Activated CD4-positive, alpha-beta T cell treated with anti-CD3 and anti-CD28 coated beads, Interleukin-10, Interleukin-2, amounts not matched to agents 100 ng/mL and 50 ng/mL, durations not matched to agents 16 hours and 8 hours (primary cell): ENCODE measurements at places on chromosomes 16 and 17.
A peak's percentile ranks its signal among the peaks of the same experiment; 100 is the strongest.

GRCh38 chr16:78761427-78761826, 662.0 kb downstream of the WWOX start:
- DNase-seq, result peak; percentile 42

DNA sequence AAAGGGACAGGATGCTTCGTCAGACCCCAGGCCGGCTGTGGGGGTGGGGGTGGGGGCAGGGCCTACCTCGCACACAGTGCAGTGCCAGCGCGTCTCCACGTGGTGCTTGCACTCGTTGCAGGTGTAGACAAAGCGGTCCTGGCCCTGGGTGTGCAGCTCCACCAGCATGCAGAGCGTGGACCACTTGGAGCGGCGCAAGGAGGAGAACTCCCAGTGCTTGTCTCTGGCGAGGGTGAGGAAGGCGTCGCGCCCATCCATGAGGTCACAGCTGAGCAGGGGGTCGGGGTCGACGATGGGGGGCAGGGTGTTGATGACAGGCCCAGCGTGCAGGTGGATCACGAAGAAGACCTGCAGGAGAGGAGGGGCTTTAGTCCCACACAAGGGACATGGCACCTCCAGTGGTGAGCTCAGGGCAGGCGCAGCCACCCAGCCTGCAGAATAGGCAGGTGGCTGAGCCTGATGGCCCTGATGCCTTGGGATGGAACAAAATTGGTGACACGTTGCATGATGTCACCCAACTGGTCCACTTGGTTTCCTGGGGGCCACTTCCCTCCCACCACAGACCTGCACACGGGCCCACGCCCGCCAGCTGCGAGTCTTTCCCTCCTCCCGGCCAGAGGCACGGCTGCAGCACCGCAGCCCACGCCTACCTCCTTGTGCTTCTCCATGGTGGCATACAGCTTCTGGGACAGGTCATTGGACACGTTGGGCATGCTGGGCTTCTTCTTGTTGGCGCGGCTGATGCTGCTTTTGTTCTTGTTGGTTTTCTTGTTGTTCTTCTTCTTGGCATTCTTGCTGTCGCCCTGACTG, 14.0 kb upstream of the TRAP1 start:
- no peak for DNase-seq

DNA sequence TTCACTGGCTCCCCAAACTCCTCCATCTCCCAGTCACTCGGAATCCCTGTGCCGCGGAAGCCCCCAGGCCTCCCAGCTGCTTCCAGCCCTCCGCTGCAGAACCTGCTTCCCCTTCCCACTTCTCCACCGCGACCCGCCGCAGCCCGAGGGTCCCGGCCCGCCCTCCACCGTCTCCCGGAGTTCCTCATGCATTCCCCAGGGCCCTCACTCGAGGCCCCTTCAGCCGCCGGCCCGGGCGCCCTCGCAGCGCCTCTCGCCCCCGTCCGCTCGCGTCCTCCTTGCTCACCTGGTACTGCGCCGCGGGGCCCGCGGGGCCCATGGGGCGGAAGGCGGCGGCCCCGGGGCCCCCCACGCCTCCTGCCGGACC, 329 bp downstream of the SMARCD2 start:
- DNase-seq, result no peak

DNA sequence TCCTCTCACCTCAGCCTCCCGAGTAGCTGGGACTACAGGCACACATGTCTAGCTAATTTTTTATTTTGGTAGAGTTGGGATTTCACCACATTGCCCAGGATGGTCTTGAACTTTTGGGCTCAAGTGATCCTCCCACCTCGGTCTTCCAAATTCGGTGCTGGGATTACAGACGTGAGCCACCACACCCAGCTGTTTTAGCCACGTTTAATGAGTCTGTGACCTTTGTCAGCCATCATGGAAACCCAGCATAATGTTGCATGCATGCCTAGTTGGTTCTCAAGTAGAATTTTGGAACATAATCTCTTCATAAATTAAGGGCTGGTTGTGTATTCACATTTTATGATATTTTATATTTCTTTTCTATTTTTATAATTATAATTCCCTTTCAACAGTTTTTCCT, 42.0 kb downstream of the GOSR1 start:
- no peak for DNase-seq

- DNase-seq, result peak; percentile 26
These were observed 6.4 kb upstream of the LGALS3BP start for GRCh38 chr17:78986048-78986648.

- peak; percentile 38 for DNase-seq
These were observed 32.4 kb downstream of the SMARCE1 start for GRCh38 chr17:40615068-40615840.

GRCh38 chr17:72977771-72978417, 114.6 kb downstream of the SLC39A11 start:
- no peak for DNase-seq

- no peak for DNase-seq
These were observed 103.9 kb upstream of the SEC14L1 start for GRCh38 chr17:77036841-77037381.

- no peak for DNase-seq
These were observed 16.7 kb downstream of the CCR7 start for GRCh38 chr17:40548491-40548981.

GRCh38 chr16:73510852-73511251, 462.9 kb upstream of the ZFHX3 start:
- DNase-seq, result no peak

GRCh38 chr16:22397464-22397863, 23.0 kb upstream of the CDR2 start:
- DNase-seq, result no peak

DNA sequence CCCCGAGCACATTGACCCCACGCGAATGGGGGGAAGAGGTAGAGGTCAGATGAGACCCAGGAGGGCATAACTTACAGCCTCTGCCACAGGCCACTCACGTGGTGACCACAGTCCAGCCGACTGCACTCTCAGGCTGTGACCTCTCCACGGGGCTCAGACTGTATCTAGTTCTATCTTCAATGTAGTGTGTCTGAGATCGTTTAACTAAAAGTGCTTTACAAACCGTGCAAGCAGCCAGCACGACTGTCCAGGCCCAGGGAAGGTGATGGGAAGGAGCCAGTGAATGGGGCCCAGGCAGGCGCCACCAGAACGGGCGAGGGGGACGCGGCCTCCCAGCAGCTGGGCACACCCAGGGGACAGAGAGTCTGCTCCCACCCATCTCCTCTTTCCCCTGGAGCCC, 108.6 kb downstream of the ANKRD11 start:
- no peak for DNase-seq

- no peak for DNase-seq
These were observed 18.1 kb downstream of the TMC6 start for GRCh38 chr17:78110363-78111015.

DNA sequence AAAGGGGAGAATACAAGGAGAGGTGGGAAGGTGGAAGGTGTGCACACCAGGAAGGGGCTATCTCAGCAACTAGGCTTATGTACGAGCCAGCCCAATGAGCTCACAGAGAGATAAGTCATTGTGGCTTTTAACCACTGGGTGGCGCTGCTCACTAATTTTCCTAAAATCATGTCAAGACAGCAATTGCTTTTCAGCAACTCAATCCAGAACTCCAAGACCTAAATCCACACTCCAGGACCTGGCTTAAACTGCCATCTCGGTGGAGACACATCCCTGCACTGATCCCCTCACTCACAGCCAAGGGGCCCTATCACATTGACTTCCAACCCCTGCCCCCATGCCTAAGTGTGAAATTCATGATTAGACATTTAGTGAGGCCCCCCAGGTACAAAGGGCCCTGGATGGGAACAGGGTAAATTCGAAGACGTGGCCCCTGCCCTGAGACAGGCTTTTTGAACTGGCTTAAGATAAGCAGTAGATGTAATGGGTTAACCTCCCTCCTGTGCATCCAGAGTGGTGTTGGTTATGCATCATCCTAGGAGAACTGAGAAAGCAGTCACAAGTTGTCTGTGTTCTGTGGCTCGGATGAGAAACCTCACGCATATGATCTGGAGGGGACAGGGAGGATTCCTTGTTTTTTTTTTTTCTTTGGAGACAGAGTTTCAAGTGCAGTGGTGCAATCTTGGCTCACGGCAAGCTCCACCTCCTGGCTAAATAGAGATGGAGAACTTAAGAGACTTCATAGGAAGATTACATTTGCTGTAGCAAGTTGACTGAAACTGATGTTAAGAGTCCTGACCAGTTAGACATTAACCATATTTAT, 11.5 kb downstream of the CCL16 start:
- DNase-seq, result peak; percentile 82

DNA sequence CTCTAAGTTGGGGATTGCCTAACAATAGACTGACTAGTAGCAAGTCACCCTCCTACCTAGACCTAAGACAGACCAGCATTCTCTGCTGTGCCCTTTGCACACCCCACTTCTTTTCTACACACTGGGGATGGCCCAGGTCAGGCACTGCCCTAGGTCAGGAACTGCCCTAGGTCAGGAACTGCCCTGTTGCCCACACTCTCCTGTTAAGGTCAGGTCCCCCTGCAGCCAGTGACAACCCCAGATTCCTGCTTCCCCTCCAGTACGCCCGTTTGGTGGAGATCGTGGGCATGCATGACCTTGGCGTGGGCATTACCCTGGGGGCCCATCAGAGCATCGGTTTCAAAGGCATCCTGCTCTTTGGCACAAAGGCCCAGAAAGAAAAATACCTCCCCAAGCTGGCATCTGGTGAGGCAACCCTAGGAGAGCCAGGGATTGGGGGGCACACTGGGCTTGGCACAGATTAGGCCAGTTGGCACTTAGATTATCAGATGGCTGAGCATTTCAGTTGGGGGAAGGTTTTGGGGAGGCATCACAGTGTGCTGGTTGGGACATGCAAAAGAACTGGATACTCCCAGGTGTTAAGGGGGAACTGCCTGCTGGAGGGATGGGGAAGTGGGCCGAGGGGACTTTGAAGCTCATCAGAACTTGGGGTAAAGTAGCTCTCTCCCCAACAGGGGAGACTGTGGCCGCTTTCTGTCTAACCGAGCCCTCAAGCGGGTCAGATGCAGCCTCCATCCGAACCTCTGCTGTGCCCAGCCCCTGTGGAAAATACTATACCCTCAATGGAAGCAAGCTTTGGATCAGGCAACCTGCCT, 1.7 kb downstream of the ACADVL start:
- no peak for DNase-seq

DNA sequence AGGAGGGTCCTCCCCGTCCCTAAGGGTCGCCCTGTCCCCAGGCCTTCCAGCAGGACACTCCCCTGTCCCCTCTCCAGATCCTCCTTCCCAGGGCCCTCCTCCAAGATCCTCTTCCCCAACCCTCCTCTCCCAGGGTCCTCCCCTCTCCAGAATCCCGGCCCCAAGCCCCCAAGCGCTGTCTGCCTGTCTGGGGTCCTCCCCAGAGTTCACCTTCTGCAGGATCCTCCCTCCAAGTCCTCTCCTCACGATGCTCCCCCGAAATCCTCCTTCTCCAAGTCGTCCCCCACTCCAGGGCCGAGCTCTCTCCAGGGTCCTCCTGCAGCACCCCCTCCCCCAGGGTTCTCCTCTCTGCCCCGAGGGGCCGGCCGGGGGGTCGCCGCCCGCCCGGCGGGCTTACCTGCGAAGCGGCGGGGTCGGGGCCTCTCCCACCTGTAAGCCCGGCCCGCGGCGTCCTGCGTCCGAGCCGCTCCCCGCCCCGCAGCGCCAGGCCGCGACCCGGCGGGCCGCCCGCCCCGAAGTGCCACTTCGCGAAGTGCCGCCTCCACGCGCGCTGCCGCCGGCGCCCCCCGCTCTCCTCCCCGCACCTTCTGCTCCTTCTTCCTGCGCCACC, 678 bp upstream of the BAIAP2 start:
- no peak for DNase-seq

GRCh38 chr17:73226556-73227172, 33.8 kb downstream of the COG1 start:
- peak; percentile 47 for DNase-seq

GRCh38 chr17:11644265-11645212, 46.3 kb downstream of the DNAH9 start:
- peak; percentile 65 for DNase-seq

GRCh38 chr16:74320707-74321106, 24.1 kb downstream of the PSMD7 start:
- no peak for DNase-seq

GRCh38 chr16:24540602-24541210, 1.3 kb downstream of the RBBP6 start:
- DNase-seq, result peak; percentile 46

DNA sequence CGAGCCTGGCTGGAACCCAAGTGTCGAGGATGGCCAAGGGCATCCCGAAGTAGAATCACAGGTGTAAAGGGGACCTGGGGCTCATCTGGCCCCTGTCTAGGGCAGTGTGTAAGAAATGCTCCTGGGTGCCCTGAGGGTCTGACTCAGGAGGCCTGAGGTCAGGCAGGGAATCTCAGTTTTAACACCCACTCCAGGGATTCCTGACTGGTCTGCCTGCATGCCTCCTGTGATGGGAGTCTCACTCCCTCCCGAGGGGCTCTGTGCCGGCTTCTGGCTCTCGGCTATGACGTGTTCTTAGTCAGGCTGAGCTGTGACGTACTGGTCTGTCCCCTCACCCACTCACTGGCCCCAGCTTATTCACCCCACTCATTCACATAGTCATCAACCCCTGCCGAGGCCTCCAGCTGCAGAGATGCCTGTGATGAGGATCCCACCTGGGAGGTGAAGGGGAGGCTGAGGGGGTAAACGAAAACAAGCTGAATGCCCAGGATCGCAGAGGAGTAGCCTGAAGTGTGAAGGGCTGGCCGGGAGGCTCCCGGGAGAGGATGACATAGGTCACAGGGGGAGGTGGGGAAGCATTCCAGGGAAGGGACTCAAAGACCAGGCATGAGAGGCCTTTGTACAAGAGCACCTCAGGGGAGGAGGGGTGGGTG, 23.8 kb downstream of the FAM83G start:
- DNase-seq, result no peak

DNA sequence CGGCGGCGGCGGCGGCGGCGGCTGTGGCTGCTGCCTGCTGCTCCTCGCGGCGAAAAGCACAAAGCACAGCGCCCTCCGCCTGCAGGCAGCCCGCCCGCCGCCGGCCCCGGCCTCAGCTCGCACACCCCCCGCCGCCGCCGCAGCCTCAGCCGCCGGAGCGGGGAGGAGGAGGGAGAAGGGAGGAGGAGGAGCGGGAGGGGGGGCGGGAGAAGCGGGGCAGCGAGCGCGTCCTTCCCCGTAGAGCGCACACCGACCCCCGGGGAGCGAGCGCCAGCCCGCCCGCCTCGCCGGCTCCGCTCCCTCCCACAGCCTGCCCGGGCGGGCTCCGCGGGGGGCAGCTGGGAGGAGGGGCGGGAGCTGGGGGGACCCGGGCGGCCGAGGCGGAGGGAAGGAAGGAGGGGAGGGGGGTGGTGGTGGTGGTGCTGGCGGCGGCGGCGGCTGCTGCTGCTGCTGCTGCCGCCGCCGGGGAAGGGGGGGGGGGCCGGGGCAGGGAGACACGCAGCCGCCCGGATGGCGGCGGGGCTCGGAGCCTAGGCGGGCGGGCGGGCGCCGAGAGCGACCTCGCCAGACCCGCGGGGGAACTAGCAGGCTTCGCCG, at the start of gene UBTF:
Gene UBTF (minus strand): TSS at position 60 of the 597 bp plus-strand sequence. CDS start 1,446 bp downstream, outside the sequence.
- peak; percentile 69 for DNase-seq

DNA sequence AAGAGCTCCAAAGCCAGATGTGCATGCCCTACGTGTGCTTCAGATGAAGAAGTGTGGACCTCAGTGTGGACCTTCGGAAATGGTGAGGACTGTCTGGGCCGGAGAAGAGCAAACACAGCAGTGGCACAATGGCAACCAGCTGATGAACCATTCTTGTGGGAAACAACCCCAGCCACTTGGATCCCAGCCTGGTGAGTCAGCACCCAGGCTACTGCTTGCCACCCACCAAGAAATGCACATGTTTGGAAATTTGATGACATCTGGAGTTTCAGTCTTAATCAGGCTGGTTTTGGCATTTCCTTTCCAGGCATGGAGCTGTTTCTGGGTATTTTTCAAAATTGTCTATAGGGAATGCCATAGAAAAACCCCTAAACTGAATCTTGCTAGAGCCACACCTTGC, 42.7 kb downstream of the DYNLRB2 start:
- DNase-seq, result peak; percentile 92
